HCT116 (cell line): ENCODE measurements at places on chromosomes 11 and 22. TPM values are rescaled to one million over a fixed set of nuclear protein-coding genes. Genes with fewer than 3 reads are reported as not detected.

DNA sequence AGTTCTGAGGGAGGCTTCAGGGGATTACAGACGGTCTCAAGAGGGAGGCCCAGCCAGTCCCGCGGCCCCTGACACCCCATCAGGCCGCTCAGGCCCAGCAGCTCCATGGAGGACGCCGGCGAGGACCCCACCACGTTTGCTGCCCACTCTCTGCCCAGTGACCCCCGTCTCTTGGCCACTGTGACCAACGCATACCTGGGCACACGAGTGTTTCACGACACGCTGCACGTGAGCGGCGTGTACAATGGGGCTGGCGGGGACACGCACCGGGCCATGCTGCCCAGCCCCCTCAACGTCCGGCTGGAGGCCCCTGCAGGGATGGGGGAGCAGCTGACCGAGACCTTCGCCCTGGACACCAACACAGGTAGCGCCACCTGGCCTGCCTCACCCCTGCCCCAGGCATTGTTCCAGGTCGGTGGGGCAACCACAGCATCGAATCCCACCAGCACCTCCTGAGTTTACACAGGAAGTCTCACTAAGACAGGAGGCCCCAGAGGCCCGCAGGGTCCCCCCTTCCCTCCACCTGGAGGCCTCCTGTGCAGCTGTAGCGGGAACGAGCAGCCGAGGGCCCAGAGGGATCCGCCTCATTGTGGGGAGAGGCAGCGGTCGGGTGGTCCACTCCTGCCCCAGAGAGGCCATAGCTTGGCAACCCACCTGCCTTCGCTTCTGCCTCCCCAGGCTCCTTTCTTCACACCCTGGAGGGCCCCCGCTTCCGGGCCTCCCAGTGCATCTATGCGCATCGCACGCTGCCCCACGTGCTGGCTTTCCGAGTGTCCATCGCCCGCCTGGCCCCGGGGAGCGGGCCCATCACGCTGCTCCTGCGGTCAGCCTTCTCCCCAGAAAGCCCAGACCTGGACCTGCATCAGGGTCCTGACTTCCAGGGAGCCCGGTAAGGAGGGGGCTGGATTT, 1.0 kb downstream of the PGGHG start:
- DNase-seq = no peak

DNA sequence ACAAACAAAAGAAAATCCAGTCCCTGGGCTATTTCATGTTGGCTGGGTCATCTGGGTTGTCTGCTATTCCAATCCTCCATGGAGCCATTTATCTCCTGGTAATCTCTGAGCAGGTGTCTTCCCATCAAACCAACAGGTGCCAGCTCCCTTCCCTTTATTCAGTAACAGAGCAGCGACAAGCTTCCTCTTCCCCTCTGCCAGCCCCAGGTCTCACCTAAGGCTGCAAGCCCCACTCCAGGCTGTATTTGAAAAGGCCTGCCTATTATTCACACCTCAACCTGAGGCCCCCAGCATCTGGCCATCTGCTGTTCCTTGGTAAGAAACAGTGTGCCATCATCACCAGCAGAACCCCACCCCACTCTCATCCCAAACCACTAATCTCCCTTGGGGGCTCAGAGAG, 436.2 kb downstream of the BUD13 start:
- no peak for DNase-seq

CHST1 gene
- total RNA-seq = 0.69 TPM

- DNase-seq = peak; percentile 37
Measured at GRCh38 chr11:63804259-63804658, 9.0 kb upstream of the SPINDOC start.

HEPN1 gene
- total RNA-seq = not detected

DNA sequence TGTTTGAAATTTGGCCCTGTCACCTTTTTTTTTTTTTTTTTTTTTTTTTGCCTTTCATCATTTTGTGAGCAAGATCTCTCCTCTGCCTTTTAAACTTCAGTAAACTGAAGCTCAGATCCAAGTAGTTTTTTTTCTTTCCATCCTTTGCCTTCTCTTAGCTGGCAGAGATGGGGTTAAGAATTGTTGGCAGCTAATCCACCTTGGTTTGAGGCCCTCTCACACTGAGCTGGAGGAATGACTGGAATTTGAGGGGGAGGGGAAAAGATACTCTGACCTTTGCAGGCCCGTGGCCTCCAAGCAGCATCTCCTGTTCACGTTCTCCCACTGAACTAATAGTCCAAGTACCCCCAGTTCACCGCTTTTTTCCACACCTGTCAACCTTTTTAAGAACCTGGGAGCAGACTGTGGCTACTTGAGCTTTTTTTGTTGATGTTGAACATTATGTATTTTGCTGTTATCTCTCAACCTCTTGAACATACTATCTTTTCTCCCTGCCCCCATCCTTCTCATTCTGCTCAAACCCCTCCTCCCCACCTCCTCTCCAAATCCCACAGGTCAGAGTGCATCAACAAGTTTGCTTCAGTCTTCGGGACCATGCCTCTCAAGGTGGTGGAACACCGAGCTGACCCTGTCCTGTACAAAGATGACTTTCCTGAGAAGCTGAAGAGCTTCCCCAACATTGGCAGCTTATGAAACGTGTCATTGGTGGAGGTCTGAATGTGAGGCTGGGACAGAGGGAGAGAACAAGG, 66.2 kb downstream of the ALX4 start:
- no peak for DNase-seq

NLRX1 gene
- total RNA-seq = 21.4 TPM

- DNase-seq = no peak
Measured at GRCh38 chr11:21630934-21631478, 561.9 kb upstream of the ANO5 start.

DNA sequence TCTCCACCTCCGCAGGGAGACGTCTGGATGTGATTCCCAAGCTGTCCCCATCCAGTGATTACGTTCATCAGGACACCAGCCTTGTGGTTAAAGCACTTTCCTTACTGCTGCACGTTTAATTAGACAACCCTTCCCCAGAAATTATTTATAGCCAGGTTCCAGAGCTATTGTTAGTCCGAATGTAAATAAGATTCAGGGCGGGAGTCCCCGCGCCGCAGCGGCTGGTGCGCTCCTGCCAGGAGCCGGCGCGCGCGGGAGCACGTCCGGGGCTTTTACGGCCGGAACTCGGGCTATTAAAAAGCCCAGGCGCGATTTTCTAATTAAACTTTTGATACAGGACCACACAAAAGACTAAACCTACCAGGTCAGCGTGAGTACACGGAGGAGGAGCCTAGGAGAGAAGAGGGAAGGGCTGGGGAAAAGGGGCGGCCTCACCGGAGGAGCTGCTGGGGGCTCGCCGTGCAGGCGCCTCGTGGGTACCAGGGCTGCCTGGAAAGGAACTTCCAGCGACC, 538.3 kb downstream of the OPCML start:
- no peak for DNase-seq

DNA sequence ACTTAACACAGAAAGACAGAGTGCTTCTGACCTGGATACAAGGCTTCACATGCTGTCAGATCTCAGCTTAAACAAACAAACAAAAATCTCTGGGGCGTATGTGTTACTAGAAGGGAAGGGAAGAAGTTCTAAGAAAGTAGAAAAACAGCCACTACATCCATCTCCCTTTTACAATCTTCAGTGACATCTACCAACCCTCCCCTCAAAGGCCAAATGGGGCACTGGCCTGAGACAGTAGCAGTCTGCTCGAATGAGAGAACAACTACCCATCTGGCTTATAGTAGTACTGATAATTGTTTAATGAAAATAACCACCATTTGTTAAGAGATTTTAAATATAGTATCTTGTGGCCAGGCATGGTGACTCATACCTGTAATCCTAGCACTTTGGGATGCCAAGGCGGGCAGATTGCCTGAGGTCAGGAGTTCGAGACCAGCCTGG, 29.4 kb downstream of the CCDC83 start:
- DNase-seq = no peak

GRCh38 chr11:66347425-66348276, at the start of gene B4GAT1:
TSS of gene B4GAT1 (minus strand) at chr11:66347629. CDS start at chr11:66347545, 84 bp downstream.
- peak; percentile 85 for DNase-seq

GRCh38 chr11:75493626-75494025, 32.1 kb downstream of the GDPD5 start:
- no peak for DNase-seq
